ENCODE measurements at places on chromosomes 2 and 18.

GRCh38 chr2:56288838-56289580, 105.2 kb downstream of the CCDC85A start:
- DNase-seq, result no peak

- DNase-seq, result no peak
Observed at GRCh38 chr2:74659462-74659861, 5.4 kb downstream of the SEMA4F start.

- DNase-seq, result no peak
Observed at GRCh38 chr2:196143730-196144131, 27.6 kb downstream of the STK17B start.

- DNase-seq, result no peak
Observed at GRCh38 chr2:100692906-100693305, 127.0 kb upstream of the NPAS2 start.

DNA sequence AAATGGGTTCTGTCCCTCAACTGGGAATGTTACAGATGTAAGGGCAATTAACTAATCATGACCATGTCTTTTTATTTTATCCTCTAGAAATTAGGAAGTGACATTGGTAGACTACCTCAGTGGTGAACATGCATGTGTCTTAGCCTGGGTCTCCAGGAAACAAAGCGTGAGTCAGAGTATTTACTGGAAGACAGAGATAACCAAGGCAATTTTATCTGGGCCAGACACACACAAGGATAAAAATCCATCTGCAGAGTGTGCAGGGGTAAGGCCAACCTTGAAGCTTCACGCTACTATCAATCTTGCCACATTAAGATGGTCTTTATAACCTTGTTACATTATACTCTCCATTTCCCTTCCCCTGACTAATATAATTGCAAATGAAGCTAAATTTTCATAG, 487.5 kb downstream of the SUCLG1 start:
- DNase-seq, result no peak

DNA sequence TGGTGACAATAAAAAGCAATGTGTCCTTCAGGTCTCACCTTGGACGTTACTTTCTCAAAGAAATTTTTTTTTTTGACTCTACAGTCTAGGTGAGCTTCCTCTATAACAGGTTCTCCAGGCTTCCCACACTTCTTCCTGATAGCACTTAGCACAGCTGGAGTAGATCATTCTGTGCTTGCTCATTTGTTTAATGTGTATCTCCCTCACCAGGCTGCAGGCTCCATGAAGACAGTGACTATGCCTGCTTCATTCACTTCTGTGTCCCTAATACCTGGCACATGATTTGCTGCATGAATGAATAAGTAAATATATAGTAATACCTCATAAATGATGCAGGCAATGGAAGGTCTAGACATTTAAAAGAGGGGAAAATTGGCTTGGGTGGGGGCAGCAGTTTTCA, 109.9 kb upstream of the CD302 start:
- no peak for DNase-seq

DNA sequence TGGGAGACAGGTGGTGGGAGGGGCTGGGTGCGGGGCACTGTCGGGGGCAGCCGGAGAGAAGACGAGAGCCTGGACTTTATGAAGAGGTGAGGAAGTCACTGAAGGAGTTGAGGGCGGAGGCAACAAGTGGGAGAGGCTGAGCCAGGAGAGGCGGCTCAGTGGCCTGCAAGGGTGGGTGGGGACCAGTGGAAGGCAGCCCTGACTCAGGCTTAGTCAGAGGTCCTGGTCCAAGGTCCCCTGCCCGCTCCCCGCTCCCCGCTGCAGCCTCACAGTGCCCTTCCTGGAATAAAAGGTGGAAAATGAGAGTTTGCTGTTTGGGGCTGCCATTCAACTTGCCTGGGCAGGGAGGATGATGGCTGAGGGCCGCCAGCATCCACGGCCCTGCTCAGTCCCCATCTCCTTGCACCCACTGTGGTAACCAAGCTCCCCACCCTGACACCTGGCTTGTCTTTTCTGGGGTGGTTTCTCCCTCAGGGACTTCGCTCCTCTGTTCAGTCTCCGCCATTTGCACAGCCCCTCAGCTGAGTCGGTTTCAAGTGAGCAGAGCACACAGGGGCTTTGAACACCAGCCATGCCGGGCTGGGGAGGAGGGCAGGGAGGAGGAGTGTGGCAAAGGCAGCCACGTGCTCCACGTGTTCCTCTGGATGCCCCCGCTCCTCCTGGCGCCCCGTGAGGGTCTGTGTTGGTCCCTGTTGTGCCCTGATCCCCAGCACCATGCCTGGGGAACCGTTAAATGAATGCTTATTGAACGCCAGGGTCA, 13.7 kb upstream of the RALB start:
- DNase-seq, result no peak

DNA sequence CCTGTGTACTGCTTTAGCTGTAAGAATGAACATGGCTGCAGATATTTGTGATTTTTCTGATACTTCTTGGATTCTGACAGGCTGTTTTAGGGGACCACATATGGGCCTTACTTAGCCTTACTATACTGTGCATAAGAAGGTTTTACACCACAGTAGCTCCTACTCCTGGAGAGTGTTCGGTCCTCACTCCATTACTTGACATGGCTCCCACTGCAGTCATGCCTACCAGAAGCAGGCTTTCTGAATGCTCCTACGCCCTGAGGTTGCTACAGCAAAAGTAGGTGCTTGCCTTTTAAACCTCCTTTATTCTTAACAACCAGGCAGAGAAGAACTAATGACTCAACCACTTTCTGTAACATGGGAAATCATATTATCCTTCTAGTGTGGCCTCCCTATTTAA, 125.2 kb upstream of the MAP2 start:
- no peak for DNase-seq

GRCh38 chr2:69958480-69958879, 3.0 kb downstream of the ASPRV1 start:
- DNase-seq, result no peak

GRCh38 chr2:48134704-48135103, 228.4 kb upstream of the FBXO11 start:
- no peak for DNase-seq

DNA sequence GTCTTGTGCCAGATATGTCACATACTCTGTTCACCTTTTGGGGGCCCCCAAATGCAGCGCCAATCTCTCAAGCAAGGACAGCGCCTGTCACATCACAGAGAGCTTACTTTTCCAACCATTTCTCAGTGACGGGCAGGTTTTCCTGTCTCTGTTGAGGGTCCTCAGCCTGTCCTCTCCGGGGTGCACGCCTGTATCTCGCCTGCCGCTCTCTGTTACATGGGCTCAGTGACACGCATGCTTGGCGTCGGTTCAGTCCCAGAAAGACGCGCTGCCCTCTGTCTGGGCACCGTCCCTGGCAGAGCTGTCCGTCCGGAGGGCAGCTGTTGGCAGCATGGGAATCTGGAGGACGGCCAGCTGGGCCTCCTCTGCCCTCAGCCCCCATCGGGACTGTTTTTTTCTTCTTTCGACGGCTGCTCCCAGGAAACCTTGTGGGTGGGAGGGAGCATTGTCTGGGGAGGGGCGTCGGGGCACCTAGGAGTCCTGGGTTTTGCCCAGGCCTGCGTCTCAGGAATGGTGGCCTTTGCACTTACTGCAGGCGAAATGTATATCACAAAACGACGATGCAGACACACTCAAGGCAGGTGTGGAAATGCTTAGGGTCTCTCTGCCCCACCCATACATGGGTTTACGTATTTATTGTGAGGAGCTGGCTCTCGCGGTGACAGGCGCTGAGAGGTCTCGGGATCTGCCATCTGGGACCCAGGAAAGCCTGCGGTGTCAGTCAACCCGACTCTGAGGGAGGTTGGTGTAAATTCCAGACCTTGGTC, 30.9 kb downstream of the RTP5 start:
- no peak for DNase-seq

- no peak for DNase-seq
Observed at GRCh38 chr2:144310484-144310883, 209.4 kb downstream of the ZEB2 start.

GRCh38 chr2:98118852-98119251, 31.9 kb downstream of the VWA3B start:
- DNase-seq, result no peak

GRCh38 chr2:2880938-2881337, 496.7 kb downstream of the EIPR1 start:
- no peak for DNase-seq

DNA sequence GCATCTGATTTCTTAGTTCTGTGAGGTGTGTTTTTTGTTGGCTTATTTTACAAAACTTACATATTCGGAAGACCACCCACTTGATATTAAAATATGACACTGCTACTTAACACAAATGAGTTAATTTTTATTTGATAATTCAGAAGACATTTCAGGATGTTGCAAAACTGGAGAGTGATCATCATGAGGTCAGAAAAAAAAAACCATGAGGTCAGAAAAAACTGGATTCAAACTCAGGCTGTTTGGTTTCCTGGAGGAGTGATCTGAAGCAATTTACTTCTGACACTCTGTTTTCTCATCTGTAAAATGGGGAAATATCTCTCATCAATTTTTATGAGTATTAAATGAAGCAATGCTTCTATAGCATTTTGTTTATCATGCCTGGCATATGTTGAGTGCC, 1.8 kb upstream of the CCBE1 start:
- no peak for DNase-seq

DNA sequence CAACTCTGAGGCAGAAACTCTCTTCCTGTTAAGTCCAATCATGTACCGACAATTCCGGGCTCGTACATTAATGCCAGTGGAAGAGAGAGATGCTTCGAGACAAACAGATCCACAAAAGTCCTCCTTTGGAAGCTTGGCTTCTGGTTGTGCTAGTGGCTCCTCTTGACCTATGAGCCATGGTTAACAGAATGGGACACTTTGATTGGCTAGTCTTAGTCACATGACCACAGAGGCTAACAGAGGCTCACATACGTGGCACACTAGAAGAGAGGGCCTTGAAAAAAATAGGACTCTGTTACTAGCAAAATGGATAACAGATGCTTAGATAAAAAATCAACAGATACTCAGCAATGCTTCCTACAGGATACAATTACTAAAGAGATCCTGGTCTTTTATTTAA, 1211.9 kb upstream of the GYPC start:
- DNase-seq, result no peak

DNA sequence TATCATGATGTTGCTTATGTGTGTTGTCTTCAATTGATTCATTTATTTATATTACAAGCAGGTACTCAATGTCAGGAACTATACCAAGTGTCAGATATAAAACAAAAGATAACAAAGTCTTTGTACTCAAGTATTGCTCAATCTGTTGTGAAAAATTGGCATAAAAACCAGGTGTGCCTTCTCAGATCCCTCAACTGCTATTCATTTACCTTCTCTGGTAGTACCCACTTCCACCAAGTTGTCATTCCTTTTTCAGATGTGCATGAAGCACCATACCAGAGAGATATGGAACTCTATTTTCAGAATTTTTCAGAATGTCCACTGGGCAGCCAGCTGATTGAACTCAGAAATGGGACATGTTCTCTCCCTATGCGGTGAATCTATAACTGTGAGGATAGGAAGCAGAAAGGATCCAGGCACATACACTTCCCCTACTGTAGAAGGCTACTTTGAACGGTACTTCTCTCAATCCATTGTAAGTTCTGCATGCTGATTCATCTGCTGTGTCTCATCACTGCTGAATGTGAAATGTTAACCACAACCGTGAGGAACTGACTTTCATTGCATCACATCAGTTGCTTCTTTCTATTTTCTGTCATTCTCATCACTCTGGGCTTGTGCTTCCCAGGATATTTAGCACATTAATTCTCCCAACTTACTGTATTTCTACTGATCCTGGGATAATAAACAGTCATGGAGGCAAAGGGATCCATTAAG, 1621.3 kb downstream of the SUCLG1 start:
- no peak for DNase-seq

DNA sequence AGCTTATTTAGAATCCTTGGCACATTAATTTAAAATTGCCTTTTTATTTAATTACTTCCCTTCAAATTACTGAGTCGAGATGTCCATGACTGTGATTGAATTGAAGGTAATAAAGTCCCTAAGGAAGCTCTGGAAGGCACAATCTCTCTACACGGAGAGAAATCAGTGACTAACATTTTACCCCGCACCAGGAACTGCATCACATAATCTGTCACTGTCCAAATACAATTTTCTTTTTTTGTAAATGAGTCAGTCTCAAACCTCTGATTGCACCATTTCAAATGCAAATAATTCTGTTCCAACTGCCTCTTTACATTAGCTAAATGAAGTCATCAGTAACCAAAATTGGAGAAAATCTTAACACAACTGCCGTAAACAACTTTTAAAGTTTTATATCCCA, 311.9 kb downstream of the CCDC178 start:
- no peak for DNase-seq

DNA sequence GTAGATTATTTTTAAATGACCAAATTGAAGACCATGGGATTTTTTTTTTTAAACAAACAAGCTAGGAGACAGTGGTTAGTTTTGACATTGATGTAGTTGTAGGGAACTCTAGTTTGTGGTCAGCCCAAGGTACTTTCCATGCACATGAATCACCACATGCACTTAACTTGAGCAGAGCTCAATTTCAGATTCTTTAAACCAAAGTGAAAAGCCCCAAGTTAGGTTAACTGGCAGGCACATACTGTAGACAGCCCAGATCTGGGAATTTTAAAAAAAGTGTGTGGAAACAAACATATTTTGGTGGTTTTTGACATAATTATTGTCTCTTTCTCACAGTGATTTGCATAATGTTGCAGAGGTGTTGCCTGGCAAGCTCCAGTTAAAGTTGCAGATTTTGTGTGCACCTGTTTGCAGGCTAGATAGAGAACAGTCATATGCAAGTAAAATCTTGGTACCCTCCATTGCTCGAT, 88.4 kb downstream of the BCL2L11 start:
- DNase-seq, result no peak

- no peak for DNase-seq
Observed at GRCh38 chr2:88099798-88100488, 27.9 kb downstream of the FABP1 start.

- no peak for DNase-seq
Observed at GRCh38 chr18:58288921-58289797, 245.1 kb downstream of the NEDD4L start.

DNA sequence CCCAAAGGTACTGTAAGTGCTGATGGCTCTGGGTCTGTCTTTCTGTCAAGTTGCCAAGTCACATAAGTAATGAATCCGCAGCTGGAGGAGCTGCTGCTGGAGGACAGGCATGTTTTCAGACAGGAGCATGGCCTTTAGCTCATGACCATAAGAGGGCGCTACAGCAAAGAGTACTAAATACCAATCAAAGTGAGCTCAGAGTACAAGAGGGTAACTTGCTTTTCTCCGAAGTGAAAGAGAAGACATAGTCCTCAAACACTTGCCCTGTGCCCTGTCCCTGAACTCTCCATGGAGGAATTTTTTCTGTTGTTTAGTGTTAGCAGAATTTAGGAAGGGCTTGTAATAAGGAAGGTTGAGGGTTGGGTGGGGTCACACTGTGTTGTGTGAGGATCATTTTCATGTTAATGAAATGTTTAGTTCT, 58.0 kb upstream of the EML6 start:
- peak; percentile 55 for DNase-seq

DNA sequence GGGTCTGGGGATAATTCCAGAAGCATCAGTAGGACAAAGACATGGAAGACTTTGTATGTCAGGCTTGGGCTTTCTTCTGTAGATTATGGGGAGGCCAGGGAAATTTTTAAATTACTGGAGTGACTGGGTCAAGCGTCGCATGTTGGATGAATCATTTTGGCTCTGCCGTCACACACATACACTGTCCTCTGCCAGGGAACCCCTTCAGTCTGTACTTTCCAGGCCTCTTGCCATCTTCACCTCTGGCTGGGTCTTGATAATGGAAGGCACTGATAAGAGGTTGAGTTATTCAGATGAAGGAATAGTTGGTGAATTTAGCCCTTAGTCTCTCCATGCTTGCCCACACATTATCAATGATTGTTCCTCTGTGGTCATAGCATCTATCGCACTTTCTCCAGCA, 895.1 kb upstream of the CELF4 start:
- no peak for DNase-seq

- no peak for DNase-seq
Observed at GRCh38 chr2:195633974-195634373, 23.1 kb upstream of the SLC39A10 start.

- DNase-seq, result no peak
Observed at GRCh38 chr2:210392469-210392881, 77.5 kb upstream of the MYL1 start.

All from DMS 273 treated with DMSO at 0.1 percent for 48 hours (cell line).